M059J (cell line): ENCODE measurements at places on chromosomes 11 and 22. TPM values are rescaled to one million over a fixed set of nuclear protein-coding genes. Genes with fewer than 3 reads are reported as not detected.
A peak's percentile ranks its signal among the peaks of the same experiment; 100 is the strongest.

OR10G4 gene
- total RNA-seq, result not detected in 2 replicates

TUT1 gene
- total RNA-seq, result 5.2 and 7.6 TPM in 2 replicates

SLC6A5 gene
- not detected in 2 replicates for total RNA-seq

NRGN gene
- total RNA-seq, result 12.1 and 21.2 TPM in 2 replicates

FOLR1 gene
- total RNA-seq, result 1.4 and 2.8 TPM in 2 replicates

TBX1 gene
- 0.10 TPM in 1 of 2 replicates, not detected in the other for total RNA-seq

NPAS4 gene
- not detected in 2 replicates for total RNA-seq

TMPRSS13 gene
- total RNA-seq, result not detected in 2 replicates

WBP2NL gene
- total RNA-seq, result 0.54 TPM in 1 of 2 replicates, not detected in the other

DNA sequence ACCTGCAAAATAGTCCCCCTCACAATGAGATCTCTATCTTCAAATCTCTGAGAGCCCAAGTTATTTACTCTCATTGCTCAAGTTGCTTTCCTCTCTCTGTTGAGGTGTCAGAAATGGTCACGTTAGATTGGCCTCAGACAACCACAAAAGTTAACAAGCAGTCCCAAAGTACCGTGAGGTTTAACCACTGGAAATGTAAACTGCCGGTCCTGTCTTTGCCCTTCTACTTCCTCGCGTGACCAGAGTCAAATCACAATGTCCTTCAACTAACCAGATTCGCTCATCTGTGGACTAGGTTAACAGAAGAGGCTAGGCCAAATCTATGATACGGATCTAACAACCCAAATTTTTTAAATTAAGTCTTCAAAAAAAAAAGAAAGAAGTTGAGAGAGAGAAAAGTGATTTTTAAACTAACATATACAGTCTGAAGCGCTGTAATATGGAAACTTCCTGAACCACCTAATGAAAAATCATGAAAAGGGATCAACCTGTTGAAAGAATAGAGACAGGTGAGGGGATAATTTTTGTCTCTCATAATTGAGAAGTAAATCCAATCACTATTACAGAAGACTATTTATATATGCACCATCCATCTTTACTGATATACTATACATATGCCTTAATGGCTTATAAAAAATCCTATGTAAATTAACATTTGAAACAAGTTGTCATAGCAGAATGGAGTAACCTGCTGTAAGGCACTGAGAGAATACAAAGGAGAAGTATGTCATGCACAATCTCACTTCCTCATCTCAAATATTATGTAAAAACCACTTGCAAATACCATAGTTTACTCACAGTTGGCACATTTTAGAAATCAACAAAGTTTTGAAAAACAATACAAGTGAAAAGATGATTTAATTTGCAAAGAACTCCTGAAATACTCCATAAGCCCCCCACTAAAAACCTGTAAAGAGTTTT is 3.3 kb upstream of the JAML start:
- no peak for DNase-seq

GRCh38 chr11:95699631-95700470 is 89.7 kb downstream of the FAM76B start:
- DNase-seq, result no peak

DNA sequence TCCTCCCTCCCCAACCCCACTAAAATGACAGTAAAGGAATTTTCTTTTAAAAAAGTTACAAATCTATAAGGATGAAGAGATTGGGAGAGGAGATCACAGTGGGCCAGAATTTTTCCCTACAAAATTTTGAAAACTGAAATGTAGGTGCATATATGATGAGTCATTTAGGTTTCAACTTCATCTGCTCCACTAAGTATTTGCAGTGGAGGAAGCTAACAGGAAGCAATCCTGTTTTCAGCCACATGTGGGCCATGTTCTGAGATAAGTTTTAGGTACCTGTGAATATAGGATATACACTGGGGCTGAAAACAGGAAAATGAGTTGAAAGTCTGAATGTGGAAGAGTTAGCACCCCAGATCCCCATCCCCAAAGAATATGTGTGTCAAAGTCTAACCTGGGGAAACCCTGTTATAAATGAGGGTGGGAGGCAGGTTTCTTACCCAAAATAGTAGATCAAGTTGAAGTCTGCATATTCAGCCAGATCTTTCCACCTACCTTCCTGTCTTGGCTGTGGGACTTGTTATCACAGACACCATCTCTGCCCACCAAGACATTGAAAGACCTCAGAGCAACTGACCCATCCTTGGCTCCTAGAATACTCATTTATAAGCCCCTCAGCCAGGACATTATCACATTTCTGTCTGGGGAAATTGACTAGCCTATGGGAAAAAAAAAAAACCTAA is 87.3 kb downstream of the PACS1 start:
- DNase-seq, result peak; percentile 27

GRCh38 chr11:111119751-111120150 is 125.8 kb upstream of the POU2AF2 start:
- DNase-seq, result no peak

DNA sequence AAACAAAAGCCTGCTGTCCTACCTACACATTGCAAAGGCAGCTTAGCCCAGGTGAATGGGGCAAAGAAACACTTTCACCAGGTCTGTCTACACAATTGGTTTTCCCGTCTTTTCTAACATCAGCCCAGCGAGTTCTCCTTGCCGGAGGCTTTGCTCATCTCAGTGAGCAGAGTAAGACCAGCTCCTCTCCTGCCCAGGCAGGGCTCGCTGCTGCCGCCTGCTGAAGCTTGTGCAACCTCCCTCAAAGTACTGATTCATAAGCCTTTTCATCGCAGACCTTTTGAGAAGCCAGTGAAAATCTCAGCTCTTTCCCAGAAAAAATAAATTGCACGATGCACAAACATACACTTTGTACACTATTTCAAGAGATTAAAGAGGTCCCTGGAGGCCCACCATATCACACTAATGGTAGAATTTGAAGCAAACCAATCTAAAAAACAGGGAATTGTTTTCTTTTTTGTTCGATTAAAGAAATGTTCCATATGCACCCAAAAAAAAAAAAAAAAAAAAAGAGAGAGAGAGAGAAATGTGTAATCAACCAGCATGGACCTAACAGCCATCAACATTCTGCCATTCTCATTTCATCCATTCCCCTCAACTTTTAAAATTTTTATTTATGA is 328.1 kb upstream of the MPPED2 start:
- peak; percentile 44 for DNase-seq

DNA sequence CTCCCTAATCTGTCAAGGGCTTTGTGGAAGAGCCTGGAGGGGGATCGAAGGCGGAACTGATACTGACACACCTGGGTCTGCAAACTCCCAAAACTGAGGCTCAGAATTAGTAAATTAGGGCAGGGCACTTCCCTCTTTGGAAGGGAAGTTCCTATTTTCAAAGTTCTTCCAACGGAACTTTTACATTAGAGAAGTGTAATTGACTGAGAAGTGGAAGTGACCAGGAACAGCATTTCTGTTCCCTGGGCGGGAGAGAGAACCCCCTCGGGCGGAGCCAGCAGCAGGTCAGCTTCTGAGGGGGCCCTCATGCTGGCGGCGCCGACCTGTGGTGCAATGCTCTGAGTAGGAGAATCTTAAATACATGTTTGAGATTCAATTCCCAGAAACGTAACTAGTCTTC is 1.1 kb upstream of the CBL start:
- DNase-seq, result no peak

DNA sequence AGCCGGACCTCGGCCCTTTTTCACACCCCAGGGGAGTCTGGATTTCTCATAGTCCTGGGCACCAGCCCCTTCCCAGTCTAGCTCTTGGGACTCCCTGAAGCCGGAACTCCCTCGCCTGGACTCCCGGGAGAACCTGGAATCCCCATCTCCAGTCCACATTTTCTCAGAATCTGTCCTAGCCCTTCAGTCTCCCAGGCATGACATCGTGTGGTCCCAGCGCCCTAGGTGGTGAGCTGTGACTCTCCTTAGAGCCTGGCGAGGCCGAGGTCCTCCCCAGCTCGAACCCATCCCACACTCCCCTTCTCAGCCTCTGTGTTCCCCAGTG is 673 bp upstream of the DUSP18 start:
- DNase-seq, result peak; percentile 23

- no peak for DNase-seq
Observed at GRCh38 chr22:49701380-49702067, 126.1 kb downstream of the BRD1 start.

DNA sequence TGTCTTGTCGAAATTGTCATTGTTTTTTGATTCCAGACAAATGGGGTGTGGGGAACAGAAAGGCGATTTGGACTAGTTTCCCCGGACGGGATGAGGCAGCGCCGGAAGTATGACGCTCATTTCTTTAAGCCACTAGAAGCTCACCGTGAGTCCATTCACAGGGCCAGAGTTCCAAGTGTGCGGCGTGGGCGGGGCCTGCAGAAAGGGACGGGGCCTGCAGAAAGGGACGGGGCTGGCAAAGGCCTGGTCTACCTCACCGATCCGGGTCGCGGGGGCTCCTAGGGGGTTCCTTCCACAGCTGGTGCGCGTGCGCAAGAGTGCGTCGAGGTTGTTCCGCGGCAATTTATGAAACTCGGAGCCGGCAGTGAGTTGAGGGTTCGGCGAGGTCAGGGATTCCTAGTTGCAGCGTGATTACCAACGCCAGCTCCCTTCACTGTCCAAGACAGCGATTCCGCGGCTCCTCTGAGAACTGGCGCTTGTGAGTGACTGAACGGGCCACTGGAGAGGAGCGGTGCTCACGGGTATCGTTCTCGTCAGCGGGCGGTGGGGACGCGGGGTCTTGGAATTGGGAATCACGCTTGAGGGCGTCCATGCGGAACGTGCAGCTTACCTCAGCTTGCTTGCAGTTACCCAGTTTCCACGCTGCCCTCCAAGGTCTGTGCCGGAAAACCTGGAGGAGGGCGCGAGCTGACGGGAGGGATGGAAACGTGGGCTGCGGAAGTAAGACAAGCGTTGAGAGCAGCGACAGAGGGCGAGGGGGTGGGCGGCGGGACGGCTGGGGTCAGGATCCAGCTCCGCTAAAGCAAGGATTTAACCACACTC is at the start of gene ZNF215:
Gene ZNF215, plus strand, starts transcription at position 219 of the 822 bp plus-strand sequence. CDS start 5,847 bp downstream, outside the sequence.
- peak; percentile 68 for DNase-seq

DNA sequence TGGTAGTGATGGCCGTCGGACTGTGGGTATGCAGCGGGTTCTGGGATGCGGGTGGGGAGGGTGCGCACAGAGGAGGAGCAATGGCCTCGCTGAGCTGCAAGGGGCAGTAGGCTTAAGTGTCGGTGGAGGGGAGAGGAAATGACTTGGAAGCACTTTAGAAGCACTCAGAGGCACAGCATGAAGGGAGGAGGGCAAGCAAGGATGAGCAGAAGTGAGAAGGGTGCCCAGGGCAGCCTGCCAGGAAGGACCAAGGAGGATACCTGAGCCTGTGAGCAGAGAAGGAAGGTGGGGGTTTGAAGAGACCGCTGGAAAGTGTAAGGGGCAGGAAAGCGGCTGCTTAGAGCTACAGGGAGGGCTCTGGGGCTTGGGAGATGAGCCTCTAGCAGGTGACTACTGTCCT is 330 bp downstream of the SLC5A1 start:
- no peak for DNase-seq

DNA sequence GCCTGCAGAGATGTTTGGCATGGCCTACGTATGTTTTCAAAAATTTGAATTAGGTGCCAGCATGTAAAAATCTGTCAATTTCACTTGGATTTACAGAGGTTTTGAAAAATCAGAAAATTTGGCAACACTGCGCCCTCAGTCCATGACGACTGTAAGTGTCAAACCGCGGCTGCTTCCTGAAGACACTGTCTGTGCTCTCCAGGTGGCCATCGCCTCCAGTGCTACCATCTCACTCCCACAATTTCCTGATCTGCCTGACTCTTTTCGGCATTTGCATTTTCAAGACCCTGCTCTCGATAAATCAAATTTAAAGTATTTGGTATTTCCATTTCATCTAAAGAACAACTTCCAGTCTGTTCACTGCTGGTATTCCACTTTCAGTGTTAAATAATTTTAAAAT is 34.6 kb downstream of the VSIG10L2 start:
- no peak for DNase-seq

DNA sequence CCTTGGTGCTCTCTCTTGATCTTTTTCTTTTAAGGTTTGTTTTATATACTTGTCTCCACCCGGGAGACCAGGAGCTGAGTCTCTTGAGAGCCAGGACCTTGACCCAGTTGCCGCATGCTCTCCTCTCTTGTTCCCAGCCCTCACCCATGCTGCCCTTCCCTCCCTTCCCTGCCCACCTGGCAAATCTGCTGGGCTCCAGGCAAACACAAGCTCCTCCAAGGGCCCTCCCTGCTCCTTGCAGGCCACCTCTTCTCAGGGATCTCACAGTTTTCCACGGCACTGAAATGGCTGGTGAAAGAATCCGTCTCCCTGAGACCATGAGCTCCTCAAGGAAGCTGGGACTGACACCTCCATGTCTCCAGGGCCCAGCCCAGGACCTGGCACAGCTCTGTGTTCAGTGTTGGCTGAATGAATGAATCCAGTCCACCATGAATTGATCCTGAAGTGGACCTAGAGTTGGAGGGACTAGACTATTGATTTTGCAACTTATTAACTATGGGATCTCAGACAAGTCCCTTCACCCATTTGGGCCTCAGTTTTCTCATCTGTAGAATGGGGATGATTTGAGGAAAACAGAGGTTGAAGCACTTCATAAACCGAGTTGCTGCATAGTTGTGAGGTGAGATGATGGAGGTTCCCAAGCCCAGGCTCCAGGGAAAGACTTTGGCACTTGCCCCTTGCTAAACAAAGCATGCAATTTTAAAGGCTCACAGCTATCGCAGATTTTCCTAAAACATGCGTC is 25.1 kb upstream of the FBLN1 start:
- no peak for DNase-seq

DNA sequence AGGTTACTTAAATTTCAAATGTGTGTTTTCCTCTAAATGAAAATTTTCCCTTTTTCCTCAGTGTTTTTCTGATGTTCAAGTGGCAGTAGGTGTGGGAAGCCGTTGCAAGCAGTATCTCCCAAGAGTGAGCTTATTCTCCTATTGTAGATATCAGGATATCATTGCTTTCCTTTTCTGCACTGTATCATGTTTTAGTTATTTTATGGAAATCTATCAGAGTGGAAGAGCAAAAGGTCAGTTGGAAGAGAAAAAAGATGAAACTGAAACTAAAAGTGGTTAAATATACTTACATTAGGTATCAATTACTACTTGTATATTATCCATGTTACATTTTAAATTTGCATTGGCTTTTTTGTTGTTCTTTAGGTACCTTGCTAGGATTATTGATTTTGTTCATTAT is 57.0 kb downstream of the PDE3B start:
- no peak for DNase-seq
